CD4-positive, alpha-beta memory T cell (primary cell): ENCODE measurements at places on chromosomes 7 and 10. TPM values are rescaled to one million over a fixed set of nuclear protein-coding genes. Genes with fewer than 3 reads are reported as not detected.

DNA sequence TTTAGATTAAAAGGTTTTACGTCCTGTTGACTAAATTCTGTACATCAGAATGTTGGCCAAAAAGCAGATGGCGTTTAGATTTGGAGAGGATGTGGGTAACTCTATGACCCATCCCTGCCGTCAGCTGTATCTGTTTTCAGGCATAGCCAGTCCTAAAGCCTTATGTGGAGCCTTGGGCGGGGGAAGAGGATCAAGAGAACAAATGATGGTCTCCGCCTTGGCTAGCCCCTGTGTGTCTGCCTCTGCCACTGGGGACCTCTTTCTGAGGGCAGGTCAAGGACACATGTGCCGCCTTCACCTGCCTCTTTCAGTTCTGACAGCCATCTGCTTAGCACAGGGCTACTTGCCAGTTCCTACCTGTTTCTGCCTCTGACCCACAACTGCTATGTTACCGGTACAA lies 24.1 kb downstream of the PDSS1 start:
- peak; percentile 64 for DNase-seq

GRCh38 chr10:48497780-48498770 lies 106.8 kb downstream of the ARHGAP22 start:
- DNase-seq: no peak

DNA sequence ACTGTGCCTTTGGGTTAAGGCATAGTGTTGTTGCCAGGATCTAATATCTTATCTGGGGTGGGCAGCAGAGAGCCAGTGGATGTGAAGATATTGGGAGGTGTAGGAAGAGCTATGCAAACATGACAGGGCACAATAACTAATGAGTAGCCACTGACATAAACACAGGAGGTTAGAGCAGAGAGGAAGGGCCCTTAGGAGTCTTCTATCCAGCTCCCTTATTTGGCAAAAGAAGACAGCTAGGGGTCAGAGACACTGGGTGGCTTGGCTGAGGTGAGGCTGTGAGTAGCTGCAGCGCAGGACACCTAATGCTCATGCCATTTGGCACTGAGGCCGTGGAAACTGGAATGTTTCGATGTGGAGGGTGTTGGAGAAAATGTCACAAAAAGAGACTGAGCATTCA lies 176.3 kb upstream of the TCF7L2 start:
- DNase-seq: no peak

DNA sequence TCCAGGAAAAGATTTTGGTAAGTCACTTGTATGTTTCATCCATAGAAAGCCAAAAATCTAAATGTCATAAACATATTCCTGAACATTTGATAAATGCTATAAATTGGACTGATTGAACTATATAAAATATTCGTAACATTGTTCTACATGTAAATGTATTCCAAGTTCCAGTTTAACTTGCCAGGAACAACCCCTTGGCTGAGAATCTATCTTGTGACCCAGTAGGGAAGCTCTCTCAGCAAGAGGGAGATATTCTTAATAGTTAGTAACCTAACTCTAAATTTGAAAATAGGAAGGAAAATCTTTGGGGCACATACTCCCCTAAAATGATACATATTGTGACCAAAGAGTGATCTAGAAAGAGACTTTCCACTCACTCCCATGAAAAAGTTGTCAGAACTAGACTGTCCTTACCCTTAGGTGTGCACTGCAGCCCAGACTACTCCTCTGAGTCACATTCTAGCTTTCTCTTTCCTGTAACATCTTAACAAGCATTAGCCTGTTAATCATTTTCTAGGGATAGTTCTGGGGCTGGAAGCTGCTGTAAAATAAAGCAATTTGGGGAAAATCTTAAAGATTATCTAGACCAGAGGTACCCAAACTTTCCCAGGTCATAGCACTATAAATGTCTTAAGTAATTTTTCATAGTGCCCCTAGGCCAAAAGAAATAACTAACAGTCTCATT lies 73.7 kb upstream of the SKAP2 start:
- DNase-seq: no peak

DNA sequence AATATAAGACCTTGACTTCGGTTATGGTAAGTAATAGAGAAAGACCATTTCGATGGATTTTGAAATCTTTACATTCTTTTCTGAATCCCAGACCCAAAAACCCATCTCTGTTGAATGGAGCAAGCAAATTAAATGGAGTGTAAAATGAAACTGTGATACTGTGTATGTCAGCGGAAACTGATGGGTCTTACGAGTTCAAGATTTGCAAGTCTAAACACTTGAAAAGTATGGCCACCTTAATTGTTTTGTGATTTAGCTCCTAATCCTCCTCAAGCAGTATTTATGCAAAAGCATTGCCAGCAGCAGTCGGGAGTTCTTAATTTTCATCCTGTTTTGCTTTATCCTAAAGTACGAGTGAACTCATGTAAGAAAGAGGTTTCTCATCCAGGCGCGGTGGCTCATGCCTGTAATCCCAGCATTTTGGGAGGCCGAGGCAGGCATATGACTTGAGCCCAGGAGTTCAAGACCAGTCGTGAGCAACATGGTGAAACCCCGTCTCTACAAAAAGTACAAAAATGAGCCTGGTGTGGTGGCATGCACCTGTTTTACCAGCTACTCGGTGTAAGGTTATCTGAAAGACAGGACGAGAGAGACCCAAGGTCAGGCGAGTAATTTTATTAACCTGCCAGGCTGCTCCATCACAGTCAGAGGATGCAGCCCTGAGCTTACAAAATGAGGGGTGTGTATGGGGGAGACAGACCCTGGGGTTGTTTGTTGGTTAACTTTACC lies 5.8 kb upstream of the DHTKD1 start:
- DNase-seq: no peak

GRCh38 chr7:103499976-103500375 lies 54.0 kb upstream of the SLC26A5 start:
- no peak for DNase-seq

The MSMB gene
- not detected for total RNA-seq

GRCh38 chr7:98629001-98629431 lies 11.9 kb downstream of the NPTX2 start:
- no peak for DNase-seq

GRCh38 chr7:117053432-117053831 lies 100.1 kb downstream of the ST7 start:
- no peak for DNase-seq

- no peak for DNase-seq
Observed at GRCh38 chr7:19957664-19958063, 184.2 kb upstream of the TMEM196 start.

DNA sequence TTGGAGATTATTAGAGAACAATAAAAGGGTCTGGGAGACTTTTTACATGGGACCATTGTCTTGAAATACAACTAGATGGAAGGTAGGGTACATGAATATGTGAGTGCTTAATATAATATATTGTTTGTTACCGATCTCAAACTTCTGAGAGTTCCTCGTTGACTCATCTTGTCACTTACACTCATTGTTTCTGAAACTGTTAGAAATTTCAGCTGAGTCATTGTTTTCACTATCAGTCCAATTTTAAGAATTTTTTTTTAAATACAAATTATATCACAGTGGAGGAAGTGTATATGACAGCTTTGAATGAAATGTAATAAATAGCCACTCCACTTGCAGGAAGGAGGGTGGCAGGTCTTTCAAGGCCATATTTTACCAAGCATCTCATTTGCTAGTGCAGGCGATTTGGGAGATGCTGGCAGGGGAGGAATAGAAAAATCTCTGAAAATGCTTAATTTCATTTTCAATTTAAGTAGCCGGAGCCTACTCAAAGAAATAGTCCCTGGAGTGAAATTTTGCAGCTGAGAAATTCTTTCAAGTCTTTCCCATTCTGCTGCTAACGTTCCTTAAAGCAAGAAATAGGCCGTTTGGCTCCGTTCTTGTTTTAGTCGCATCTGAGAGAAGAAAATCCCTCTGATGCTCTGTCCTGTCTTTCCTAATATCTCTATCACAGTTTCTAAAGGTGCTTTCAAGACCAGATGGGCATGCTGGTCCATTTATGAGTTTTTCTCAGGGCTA lies 1404.2 kb upstream of the CELF2 start:
- no peak for DNase-seq

- no peak for DNase-seq
Observed at GRCh38 chr7:133886086-133886485, 241.1 kb upstream of the LRGUK start.

GRCh38 chr7:34341326-34341725 lies 316.7 kb upstream of the NPSR1 start:
- no peak for DNase-seq

- DNase-seq: no peak
Observed at GRCh38 chr10:10326116-10326515, 691.6 kb upstream of the CELF2 start.

DNA sequence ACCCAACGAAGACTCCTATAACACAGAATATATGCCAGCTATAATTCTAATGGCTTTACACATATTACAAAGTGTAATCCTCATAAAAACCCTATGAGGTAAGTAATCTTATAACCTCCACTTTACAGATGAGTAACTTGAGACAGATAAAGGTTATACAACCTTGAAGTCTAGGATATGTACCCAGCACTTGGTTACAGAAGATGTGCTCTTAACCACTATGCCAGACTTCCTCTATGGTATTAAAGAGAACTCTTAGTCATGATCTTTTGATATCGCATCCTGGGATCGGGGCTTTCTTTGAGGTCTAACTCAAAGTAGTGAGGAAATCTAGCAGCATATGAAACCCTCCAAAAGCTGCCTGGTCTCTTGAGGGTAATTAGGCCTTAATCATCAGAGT lies 319.2 kb upstream of the LRRN3 start:
- no peak for DNase-seq

GRCh38 chr7:51613911-51614357 lies 297.3 kb upstream of the COBL start:
- no peak for DNase-seq

- no peak for DNase-seq
Observed at GRCh38 chr7:107622894-107623293, 37.7 kb upstream of the SLC26A4 start.

GRCh38 chr10:92574548-92575261 lies 812 bp upstream of the IDE start:
- peak; percentile 26 for DNase-seq

DNA sequence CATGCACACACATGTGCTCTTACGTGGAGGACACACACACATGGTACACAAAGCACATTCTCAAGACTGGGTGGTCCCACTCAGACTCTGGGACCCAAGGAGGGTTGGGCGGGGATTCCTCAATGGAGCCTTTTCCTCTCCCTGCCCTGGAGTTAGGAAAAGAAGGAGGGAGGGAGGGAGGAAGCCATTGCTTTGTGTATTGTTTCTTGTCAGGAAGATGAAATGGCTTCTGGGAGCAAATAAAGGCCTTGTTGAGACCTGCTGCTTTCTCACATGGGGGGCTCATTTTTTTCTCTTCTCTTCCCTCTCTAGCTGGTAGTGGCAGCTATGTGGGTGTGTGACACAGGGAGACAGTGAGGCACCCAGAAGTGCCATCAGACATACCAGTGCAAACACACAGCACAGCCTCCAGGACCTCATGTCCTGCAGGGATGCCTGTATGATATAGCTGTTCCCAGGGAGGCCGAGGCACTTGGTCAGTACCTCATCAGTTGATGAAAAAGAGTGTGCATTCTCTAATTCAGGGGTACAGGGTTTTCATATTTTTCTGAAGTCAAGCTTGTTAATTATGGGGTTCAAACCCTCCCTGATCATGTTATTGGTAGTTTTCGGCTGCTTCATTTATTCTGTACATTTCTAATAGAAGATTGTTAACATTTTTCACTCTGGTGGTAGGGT lies 5.7 kb downstream of the AQP1 start:
- DNase-seq: no peak

The TMEM26 gene
- total RNA-seq: not detected

DNA sequence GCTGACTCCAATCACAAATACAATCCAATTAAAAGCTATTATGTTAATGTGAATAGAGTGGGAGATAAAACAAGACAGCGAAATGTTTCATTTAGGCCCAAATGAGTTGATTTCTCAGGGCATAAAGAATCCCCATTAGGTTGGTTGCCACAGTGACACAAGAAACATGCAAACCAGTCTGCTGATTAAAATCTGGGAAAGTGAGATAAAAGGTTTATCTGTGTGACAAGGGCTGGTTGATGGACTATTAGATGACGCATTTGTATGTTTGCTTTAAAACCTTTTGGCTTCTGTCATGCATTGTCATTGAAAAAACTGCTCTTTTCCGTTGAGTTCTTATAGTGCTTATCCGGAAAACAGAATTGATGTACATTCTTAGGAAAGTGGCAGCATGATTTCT lies 658.2 kb downstream of the GATA3 start:
- DNase-seq: no peak

- DNase-seq: no peak
Observed at GRCh38 chr10:82505009-82505408, 630.0 kb downstream of the NRG3 start.

DNA sequence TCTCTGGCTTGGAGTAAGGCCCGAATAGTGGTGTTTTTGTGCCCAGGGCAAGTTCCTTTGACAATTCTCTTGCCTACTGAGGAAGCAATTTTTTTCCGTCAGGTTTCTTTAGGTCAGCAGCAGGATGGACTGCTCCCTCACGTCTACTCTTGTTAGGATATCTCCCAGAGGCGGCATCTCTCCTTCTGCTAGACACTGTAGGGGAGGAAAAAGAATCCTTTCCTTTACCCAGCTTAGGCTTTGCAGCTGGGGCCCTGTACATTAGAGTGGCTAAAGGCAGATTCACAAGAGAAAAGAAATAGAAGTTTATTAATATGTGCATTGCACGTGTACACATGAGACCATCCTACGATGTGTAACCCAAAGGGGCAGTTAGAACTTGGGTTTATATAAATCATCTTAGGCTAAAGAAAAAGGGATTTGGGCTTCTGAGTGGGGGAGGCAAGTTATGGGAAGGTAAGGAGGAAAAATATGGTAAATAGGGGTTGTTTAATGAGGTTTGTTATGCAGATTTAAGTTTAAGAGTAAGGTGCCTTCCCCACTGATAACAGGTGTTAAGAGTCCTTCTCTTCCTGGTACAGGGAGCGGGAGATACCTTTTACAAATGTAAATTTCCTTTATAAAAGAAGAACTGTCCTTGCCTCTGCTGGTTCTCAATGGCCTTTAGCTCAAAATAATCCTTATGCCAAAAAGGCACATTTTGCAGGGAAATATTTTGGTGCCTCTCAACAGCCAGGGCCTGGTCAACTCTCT lies 156.4 kb downstream of the AOAH start:
- no peak for DNase-seq

- no peak for DNase-seq
Observed at GRCh38 chr10:93485690-93486089, 3.6 kb upstream of the MYOF start.

DNA sequence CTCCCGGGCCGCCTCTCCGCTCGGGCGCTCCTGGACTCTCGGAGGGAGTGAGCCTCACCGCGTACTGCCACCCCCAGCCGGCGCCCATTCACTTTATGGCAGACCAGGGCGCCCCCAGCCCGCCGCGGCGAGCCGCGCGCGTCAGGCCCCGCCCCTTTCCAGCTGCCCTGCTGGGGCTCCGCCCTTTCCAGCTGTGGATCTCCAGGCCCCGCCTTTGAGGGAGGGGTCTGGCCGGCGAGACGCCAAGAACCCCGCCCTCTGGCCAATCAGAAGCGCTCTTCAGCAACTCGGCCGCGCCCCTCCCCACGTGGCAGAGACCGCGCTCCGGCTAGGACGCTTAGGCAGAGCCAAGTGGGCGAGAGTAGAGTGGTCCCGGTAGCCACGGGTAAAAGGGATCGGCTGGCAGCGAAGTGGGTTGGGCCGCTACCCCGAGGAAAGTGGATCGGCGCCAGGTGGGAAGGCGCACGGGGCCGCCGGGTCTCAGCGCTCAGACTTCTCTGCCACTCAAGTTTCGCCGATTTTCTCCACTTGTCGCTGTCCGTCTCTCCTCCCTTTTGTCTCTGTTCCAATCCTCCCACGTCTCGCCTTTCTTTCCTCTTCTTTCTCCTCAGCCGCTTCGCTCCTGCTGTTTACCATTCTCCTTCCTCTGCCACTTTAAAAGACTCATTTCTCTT lies at the start of gene PITX3:
PITX3 (minus strand) TSS at position 69 of the 674 bp plus-strand sequence. CDS start 9,432 bp downstream, outside the sequence.
- peak; percentile 90 for DNase-seq

The TCAF2 gene
- total RNA-seq: 31.6 TPM
